ENCODE measurements at places on chromosomes 6 and 20. TPM values are rescaled to one million over a fixed set of nuclear protein-coding genes. Genes with fewer than 3 reads are reported as not detected.

DNA sequence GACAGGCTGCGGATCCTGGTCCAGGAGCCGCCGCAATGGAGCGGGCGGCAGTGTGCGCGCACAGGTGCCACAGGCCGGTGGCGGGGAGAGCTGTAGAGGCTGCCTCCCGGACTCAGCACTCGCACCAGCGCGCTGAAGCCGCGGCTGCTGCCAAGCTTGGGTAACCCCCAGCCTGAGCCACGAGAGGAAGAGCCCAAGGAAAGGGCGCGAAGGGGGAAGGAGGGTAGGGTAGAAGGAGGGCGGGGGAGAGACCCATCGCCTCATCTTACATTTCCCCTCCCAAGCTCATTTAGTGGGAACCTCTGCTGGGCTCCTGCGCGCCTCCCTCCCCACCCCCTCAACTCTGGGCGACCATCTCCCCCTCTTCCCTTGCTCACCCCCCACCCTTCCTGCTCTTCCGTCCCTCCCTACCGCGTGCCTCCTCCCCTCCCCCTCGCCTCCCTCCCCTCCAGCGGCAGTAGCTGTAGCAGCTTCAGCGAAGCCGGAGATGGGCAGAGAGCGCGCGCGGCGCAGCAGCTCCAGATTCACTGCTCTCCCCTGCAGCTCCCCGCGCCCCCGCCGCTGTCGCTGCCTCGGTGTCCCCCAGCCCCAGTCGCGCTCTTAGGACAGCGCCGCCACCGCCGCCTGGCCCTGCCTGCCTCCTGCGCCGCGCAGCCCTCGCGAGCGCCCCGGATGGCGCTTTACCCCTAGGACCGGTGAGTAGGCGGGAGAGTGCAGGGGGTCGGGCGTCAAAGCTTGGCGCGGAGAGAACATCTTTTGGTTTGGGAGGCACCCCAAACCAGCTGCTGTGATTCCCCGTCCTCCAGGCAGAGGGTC, at the start of gene FUT9:
Gene FUT9 (plus strand): TSS at position 457 of the 816 bp plus-strand sequence. CDS start 187,182 bp downstream, outside the sequence.
- H3K27ac ChIP-seq: peak within 1 kb of the TSS; percentile 31
- peaks cover 32% of the 10 kb centered on the region for H3K4me1 ChIP-seq
- no peaks in the 10 kb centered on the region for H3K27me3 ChIP-seq
- H3K36me3 ChIP-seq: no peaks in the 10 kb centered on the region
- H3K4me3 ChIP-seq: peak within 1 kb of the TSS; percentile 80
- DNase-seq: peak; percentile 72

- H3K4me1 ChIP-seq: peaks cover 67% of the 10 kb centered on the region
- H3K4me3 ChIP-seq: no peak overlapping the region
- H3K36me3 ChIP-seq: no peaks in the 10 kb centered on the region
- DNase-seq: no peak
- no peaks in the 10 kb centered on the region for H3K27me3 ChIP-seq
Observed at GRCh38 chr20:58021481-58021880, 207.0 kb downstream of the ANKRD60 start.

DNA sequence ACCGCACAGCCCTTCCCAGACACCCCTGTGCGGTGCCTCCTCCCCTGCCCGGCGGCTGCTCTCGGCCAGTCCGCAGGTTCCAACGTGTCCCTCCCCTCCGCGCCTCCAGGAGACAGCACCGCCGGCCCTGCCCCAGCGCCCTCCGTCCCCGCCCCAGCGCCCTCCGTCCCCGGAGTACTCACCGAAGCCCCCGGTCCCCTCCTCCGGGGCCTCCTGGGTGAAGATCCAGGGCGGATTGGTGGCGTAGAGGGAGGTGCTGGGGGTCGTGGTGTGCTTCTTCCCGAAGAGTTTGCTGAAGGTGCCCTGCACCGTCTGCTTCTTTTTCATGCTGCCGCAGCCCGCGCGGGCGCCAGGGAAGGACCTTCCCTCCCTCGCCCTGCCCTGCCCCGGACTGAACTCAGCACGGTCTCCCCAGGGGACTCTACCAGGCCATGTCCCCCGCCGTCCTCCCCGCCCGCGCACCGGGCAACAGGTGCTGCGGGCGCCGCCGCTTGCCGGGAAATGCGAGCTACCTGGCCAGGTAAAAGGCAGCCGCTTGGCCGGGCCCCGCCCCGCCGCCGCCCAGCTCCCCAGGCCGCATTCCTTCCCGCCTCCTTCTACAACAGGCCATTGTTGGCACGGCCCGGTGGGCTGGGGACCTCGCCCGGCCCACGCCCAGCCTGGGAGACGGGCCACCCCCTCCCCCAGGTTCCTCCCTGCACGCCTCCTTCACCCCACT, at the start of gene C6orf132:
Gene C6orf132 (minus strand): TSS at position 503 of the 718 bp plus-strand sequence. CDS start 176 bp downstream, at position 327.
- no peaks in the 10 kb centered on the region for H3K36me3 ChIP-seq
- DNase-seq: peak; percentile 95
- peak within 1 kb of the TSS; percentile 97 for H3K4me3 ChIP-seq
- no peaks in the 10 kb centered on the region for H3K27me3 ChIP-seq
- peaks cover 50% of the 10 kb centered on the region for H3K4me1 ChIP-seq

DNA sequence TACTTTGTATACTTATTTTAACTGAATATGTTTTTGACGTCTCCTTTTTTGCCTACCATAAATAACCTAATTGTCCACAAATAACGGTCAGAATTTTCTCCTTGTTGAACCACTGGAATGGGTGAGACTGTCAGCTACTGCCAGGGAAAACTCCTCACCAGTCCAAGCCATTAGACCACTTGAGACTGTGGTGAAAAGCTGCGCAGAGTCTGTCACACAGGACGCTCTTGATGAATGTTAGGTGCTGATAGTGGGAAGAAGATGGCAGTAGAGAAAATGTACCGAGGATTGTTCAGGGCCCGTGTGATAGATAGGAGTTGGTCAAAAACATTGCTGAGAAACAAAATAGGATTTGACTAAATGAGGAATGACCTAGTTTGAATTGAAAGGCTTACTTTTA, 75.6 kb upstream of the KIF25 start:
- H3K4me1 ChIP-seq: no peaks in the 10 kb centered on the region
- no peaks in the 10 kb centered on the region for H3K27me3 ChIP-seq
- H3K36me3 ChIP-seq: peaks cover 31% of the 10 kb centered on the region
- no peak for DNase-seq

DNA sequence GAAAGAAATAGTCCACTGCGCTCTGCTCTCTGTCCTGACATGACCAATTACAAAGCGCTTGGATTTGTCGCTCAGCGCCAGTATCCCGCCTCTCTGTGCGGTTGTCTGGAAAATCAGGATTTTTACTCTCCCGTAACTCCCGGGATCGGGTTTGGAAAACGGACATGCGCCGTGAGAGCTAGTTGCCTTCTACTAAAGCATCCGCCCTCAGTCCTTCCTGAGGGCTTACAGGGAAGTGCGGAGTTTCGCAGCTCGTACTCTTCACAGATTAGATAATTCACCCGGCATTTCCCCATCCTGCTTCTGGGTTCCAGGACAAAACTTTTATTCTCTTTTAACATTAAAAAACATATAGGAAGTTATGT, 427 bp upstream of the MKKS start:
- no peaks in the 10 kb centered on the region for H3K27me3 ChIP-seq
- H3K27ac ChIP-seq: peak overlapping the region; percentile 96
- peak; percentile 95 for DNase-seq
- no peaks in the 10 kb centered on the region for H3K36me3 ChIP-seq
- H3K4me3 ChIP-seq: peak overlapping the region; percentile 90

DNA sequence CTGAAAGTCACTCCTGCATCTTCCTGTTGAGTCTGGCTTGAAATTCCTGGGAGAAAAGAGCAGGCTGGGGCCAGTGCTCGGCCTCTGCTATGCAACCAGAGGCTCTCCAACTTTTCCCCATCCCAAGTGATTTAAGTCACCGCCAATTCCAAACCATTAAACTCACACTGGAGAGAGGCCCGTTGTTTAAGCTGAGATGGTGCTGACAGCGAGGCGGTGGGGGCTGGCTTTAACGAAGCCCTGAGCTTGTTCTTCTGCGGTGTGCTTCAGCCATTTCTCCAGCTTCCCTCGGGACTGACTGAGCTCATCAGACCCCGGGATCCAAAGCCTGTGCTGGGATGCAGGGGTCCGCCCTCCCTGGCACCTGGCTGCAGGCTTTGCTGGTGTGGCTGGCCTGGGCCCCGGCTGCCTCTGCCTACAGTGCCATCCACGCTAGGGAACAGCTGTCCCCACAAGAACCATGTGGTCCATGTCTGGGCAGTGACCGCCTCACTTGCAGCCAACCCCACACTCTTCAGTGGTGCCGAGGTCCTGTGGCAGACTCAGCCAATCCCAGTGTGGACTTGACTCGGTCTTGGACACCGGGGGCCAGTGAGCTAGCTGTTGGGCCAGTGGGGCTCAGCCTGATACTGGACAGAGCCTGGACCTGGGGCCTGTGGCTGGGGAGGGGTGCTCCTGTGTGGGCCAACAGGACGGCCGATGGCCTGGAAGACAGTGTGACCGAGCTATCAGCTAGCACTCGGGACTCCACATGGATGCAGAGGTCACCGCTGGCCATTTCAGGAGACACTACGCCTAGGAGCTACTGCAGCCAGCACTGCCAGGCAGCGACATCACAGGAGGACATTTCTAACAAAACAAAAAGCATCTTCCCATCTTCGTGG, 21.2 kb downstream of the RAMACL start:
- no peaks in the 10 kb centered on the region for H3K27me3 ChIP-seq
- no peak overlapping the region for H3K27ac ChIP-seq
- no peak overlapping the region for H3K4me3 ChIP-seq
- no peak for DNase-seq
- no peaks in the 10 kb centered on the region for H3K4me1 ChIP-seq
- H3K36me3 ChIP-seq: no peaks in the 10 kb centered on the region

The GABBR1 gene
- 43.6 TPM for total RNA-seq

- H3K4me3 ChIP-seq: no peak within 1 kb of the TSS
- H3K4me1 ChIP-seq: no peaks in the 10 kb centered on the region
- DNase-seq: no peak
- no peaks in the 10 kb centered on the region for H3K36me3 ChIP-seq
- H3K27me3 ChIP-seq: no peaks in the 10 kb centered on the region
- no peak within 1 kb of the TSS for H3K27ac ChIP-seq
Observed at GRCh38 chr6:29368765-29369164, at the start of gene OR5V1. OR5V1 (minus strand) TSS chr6:29368865; CDS start chr6:29356195, 12,670 bp downstream.
